Tibial nerve (tissue), 4 donors: ENCODE measurements at places on chromosomes 13 and 19. TPM values are rescaled to one million over a fixed set of nuclear protein-coding genes. Genes with fewer than 3 reads are reported as not detected.

DNA sequence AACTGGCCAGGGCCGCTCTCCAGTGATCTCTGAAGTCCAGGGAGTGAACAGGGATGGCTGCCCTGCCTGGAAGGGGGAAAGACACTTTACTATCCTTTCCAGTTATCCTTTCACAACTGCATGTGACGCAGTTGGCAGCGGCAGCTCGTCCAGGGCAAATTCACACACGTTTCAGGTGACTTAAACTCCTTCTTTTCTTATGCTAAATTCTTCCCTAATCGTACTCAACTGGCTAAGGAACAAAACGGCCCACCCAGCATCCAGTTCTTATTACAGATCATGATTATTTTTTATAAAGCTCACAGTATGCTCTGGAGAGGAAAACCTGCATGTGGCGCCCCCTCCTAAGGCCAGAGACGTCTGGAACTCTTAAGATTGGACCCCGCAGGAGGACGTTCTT, 767.1 kb downstream of the UQCRFS1 start:
- DNase-seq = no peak

Gene CHMP2A
- total RNA-seq = 139 TPM

DNA sequence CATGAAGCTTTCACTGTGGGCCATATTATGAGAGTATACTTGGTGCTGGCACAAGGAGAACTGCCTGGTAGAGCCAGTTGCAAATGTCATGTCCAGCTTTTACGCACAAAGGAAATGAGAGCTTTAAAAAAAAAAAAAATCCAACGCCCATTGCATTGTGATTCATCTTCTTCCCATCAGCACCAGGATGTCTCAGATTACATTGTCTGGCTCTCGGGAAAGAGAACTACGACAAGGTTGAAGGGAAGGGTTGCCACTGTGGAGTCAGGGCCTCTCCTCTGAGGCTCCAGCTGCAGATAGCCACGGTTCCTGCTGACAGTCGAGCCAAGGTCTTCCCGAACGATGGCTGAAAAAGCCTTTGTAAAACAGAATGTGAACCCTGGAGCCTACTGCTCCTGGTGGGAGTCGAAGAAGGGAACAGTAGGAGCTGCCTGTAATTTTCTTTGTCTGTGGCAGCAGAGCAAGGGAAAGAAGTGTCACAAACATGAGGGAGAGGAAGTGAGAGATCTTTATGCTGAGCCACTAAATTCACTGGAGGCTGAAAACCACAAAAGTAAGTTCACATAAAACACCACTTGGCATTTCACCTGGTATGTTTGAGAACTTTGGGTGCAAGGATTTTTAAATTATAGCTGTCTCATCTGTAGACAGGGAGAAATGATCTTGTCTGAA, 704.7 kb downstream of the DIAPH3 start:
- DNase-seq = no peak

- no peak for DNase-seq
Observed at GRCh38 chr13:101453784-101454201, 1.3 kb downstream of the ITGBL1 start.

GRCh38 chr13:27708325-27708724, 84.0 kb upstream of the GSX1 start:
- no peak for DNase-seq

DNA sequence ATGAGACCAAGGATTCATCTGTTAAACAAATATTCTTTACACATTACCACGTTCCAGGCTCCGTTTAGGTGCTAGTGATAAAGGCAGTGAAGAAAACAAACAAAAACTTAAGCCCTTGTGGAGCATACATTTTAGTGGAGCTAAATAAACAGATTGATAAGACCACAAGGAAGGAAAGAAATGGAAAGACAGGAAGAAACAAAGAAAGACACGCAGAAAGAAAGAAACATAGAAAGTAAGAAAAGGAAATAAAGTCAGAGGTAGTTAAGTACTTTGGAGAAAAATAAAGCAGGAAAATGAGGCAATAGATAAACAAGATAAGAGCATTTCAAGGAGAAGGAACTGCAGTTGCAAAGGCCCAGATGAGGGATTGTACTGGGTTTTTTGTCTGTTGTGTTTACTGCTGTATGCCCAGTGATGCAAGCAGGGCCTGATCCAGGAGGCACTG, 998 bp downstream of the NFKBIB start:
- no peak for DNase-seq

Gene ANGPTL8
- 13.2 TPM for total RNA-seq

GRCh38 chr19:14394167-14394566, 12.9 kb downstream of the ADGRE5 start:
- no peak for DNase-seq

DNA sequence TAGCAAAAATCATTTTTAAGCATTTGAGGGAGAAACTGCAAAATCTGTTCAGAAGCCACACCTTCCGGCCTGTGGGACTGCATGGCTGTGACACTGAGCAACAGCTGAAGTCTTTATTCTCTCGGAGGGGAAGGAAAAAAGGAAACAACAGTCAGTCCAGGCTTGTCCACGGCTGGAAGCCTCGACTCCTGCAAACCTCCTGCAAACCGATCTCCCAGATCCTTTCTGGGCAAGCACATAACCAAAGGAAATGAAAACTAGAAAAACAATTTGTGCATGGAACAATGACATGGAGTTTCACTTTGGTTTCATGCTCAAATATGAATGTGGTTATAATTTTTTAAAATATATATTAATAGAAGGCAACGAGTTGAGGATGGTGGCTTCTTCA, 1.0 kb downstream of the COL4A1 start:
- no peak for DNase-seq

DNA sequence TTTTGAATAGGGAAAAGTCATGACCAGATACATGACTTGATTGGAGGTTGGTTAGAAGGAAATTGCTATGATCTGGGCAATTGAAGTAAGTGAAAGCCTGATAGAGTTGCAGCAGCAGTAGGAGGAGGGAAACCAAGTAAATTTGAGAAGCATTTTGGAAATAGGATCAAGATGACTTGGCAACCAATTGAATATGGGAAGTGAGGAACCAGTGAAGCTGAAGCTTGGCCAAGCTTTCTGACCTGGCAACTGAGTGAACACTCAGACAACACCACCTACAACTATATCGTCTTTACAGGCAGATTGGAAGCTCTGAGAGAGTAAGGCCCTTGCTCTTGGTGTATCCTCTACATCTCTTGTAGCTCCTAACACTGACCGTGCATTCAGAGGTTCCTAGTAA, 16.2 kb upstream of the KATNAL1 start:
- DNase-seq = no peak

DNA sequence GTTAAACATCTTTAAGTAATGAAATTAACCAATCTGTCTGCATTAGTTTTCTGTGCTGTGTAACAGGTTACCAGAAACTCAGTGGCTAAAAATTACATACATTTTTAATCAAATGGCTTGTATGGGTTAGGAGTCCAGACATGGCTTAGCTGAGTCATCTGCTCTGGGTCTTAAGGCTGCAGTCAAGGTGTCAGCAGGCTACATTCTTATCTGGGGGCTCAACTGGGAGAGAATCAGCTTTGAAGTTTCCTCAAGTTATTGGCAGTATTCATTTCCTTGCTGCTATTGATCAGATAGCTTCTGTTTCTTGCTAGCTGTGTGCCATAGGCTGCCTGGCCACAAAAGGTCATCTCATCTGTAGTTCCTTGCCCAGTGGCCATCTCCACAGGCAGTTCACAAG, 1163.0 kb downstream of the DIAPH3 start:
- no peak for DNase-seq

DNA sequence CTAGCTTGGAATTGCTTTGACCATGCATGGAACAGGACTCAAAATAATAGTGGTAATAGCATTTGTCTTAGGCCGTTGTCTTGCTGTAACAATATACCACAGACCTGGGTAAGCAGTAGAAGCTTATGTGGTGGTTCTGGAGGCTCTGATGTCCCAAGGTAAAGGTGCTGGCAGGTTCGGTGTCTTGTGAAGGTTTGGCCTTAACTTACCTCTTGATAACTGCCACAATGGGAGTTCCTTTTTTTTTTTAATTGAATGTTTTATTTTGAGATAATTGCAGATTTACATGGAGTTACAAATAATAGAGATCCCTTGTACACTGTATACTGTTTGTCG, 5.8 kb downstream of the RPL21 start:
- no peak for DNase-seq

DNA sequence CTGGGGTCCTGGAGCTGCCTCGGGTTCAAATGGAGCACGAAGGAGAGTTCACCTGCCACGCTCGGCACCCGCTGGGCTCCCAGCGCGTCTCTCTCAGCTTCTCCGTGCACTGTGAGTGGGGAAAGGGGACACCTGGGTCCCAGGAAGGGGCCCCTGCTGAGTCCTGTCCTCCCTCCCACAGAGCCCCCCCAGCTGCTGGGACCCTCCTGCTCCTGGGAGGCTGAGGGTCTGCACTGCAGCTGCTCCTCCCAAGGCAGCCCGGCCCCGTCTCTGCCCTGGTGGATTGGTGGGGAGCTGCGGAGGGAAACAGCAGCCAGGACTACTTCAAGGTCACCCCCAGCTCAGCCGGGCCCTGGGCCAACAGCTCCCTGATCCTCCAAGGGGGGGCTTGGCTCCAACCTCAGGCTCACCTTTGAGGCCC, 11.0 kb upstream of the SIGLEC11 start:
- DNase-seq = no peak

Gene FPR1
- 6.1 TPM for total RNA-seq

Gene KMT2B
- total RNA-seq = 12.9 TPM

DNA sequence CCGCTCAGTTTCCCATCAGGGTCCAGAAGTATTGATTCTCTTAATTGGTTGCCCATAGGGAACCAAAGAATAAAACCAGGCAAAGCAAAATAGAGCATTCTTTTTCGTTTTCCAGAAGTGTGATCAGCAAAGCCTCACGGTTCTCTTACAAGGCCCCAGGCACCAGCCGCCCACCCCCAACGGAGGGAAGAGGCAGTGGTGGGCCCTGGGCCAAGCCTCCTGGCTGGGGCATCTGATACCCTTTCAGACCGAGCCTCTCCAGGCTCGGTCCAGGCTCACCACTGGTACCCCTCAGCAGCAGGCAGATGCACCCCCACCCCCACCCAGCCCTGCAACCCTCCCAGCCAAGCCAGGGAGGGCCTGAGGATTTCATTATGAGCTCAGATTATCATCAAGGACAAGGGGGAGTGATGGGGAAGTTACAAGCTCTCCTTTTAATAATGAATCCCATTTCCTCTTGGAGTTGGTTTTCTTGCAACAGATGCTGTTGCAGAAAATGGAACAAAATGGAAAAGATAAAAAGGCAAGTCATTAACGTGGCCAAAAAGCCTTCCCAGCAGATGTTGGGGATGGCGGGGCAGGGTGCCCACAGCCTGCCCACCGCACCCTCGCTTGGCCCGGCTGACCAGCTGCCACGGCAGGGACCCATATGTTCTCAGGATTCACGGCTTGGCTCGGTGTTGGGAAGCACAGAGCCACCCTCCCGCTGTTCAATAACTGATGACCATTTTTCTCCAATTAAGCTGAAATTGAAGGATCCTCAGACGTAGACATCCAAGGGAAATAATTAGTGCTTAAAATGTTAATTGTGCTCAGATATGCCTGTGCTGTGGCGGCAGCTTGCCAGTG, 45.9 kb upstream of the KCTD15 start:
- DNase-seq = no peak

DNA sequence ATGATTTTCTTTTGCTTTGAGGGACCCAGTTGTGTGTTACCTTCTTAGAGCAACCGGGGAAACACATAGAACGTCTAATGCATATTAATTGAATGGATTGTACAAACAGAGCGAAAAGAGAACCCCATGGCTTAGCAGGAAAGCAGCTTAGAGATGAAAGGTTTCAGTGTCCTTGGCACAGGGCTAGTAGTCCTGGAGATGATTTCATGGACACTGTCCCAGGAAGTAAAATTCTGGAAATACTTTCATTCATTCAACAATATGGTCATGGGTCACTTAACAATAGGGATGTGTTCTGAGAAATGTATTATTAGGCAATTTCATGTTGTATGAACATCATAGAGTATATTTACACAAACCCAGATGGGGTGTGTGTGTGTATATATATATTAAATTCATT, 9.7 kb upstream of the FUT2 start:
- no peak for DNase-seq

GRCh38 chr19:14006766-14007562, 844 bp upstream of the RFX1 start:
- DNase-seq = no peak

GRCh38 chr13:52794589-52794988, 53.9 kb downstream of the PCDH8 start:
- no peak for DNase-seq
